ENCODE measurements at places on chromosomes 16 and 17. TPM values are rescaled to one million over a fixed set of nuclear protein-coding genes. Genes with fewer than 3 reads are reported as not detected.

Gene DOC2A
- 0.26 TPM for total RNA-seq

Gene SULT1A3
- total RNA-seq, result 2.1 TPM

Gene GGT6
- total RNA-seq, result not detected

Gene TCAP
- 0.26 TPM for total RNA-seq

Gene CHST5
- total RNA-seq, result not detected

- DNase-seq, result no peak
Observed at GRCh38 chr16:9366048-9366969, 274.9 kb downstream of the HAPSTR1 start.

- no peak for DNase-seq
Observed at GRCh38 chr17:38797158-38797490, 2.2 kb downstream of the PIP4K2B start.

DNA sequence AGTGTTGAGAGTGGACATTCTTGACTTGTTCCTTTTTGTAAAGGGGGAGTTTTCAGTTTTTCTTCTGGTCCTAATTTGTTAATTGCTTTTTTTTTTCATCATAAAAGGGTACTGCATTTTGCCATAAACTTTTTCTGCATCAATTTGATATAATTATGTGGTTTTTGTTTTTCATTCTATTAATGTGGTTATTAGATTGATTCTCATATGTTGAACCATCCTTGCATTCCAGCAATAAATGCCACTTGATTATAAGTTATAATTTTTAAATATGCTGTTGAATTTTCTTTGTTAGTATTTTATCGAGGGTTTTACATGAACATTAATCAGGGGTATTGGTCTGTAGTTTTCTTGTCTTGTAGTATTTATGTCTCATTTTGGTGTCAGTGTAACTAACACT lies 87.2 kb upstream of the SMIM36 start:
- no peak for DNase-seq

- DNase-seq, result no peak
Observed at GRCh38 chr16:48914070-48914469, 304.1 kb upstream of the N4BP1 start.

- DNase-seq, result no peak
Observed at GRCh38 chr17:32288615-32289014, 23.0 kb downstream of the RHBDL3 start.

DNA sequence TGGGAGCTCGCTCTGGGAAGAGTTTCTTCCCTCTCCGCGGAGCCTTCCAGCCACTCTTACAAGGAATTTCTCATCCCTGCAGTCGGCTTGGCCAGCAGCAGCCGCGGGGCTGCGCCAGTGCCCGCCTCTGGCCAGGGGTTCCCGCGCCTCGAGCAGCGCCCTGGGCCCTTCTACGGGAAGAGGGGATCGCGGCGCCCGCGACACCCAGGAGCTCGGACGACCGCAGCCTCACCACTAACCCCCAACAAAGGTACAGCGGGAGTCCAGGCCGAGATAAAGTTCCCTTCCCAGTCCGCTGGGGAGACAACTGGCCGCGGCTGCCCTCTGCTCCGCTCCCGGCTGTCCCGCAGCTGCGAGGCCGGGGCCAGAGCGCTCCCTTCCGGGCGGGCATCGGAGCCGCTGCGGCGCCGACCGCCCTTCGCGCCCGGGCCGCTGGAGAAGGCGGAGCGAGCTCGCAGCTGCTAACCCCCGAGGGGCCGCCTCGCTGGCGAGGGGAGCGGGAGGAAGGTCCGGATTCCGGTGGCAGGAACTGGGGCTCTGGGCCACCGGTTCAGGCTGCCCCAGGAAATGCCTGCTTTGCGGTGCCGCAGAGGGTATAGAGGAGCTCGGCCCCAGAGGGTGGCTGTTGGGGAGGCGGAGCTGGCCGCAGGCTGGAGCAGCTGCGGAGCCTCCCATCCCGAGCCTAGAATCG lies 3.6 kb upstream of the HS3ST3B1 start:
- DNase-seq, result peak; percentile 64

- no peak for DNase-seq
Observed at GRCh38 chr17:12584727-12585126, 81.0 kb upstream of the MYOCD start.

GRCh38 chr16:26382586-26382985 lies 684.1 kb upstream of the C16orf82 start:
- no peak for DNase-seq

GRCh38 chr17:17398943-17399926 lies 77.6 kb upstream of the MED9 start:
- no peak for DNase-seq

DNA sequence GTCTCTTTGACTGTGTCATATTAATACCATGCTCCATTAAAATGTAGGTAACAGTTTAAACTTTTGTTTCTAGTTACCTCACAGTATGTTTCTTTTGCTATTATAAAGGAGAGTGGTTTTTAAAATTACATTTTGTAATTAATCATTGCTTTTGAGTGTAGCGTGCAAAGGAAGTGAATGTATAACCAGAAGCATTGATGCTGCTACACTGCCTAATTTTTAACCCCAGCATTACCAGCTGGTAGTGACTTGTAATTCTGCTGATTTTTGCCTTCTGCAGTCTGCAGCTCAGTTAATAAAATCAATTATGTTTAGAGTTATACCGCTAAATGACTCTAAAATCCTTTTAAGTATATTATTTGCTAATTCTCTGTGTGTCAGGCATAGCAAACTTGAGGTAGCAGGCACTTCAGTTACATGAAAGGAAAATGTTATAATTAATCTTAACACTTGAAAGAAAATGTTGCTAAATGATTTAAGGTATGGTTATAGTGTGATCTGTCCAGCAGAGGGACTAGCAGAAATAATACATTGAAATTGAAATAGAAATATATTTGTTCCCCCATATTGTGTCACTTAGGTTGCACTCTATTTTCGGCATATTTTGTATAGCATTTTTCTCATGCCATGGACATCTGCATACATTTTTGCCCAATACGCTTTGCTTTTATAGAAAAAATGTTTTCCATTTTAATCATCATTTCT lies 388.5 kb downstream of the CNTNAP4 start:
- peak; percentile 2 for DNase-seq

DNA sequence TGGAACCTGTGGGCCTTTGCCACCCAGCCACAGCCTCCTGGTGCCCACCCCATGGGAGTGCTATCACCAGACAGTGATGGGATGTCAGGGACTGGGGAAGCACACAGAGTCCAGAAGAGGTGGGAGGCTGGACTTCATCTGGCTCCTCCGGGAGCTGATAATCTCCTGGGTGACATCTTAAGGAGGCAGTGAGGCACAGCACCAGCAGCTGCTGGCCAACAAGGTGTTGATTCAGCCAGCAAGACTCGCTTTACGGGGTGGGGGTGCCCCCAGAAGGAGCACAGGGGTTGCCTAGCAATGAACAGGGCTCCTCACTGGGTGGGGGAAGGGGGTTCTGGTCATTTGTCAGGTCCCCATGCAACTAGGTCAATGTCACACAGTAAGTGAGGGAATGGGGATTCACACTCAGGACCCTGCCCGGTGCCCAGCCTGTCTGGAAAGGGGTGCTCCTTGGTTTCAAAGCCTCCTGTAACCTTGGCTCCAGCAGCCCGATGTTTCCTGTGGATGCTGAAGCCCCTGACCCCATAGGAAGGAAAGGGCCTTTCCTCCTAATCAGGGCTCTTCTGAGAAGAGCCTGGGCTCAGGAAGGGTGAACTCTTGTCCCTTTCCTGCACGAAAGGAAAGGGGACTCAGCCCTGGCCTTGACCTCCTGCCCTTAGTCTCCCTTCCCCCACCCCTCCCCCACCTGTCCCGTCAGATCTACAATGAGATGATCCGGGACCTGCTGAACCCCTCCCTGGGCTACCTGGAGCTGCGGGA lies 17.7 kb downstream of the KIF19 start:
- DNase-seq, result no peak

- DNase-seq, result no peak
Observed at GRCh38 chr17:53950858-53951250, 128.1 kb downstream of the KIF2B start.

GRCh38 chr16:442976-443375 lies 17.5 kb downstream of the RAB11FIP3 start:
- DNase-seq, result no peak

DNA sequence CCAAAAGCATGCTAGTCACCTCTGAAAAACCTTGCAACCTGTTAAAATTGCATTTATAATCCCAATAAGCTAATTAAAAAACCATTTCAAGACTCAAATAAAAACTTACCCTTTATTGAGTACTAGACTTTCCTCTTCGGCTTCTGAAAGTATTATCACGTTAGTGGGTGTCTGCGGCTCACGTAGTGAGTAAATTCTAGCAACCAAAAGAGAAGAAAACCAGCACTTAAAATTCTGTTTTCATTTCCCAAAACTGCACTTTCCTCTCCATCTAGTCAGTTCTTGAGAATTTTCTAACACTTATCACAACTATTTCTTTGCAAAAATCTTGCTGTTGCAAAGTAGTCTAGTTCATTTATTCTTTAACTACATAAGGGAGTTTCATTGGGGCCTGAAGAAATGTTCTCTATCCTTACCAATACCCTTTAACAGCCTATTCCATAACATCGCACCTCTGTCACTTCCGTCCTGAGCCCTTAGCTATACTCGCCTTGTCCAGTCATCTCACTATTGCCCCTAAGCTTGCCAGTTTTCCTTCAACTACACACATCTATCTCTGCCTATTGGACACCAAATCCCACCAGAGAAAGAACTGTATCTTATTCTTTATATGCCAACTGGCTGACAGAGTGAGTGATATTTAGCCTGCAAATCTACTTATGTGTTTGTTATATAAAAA lies 8.7 kb downstream of the NUP88 start:
- no peak for DNase-seq

DNA sequence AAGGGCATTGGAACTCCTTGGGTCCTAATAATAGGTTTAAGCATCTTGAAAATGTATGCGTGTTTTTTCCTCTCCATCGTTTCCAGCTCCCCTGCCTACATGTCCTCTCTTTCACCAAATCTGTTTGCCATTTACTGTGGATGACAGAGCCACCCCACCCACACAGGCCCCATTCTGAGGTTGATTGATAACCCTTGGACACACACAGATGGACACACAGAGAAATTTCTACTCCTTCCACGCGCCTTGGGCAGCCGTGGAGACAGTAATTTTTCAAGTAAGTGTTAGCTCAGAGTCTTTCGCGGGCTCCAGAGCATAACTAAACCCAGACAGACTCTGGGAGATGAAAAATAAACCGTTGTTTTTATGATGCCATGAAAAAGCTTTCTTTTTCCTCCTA lies 103.3 kb upstream of the NLRP1 start:
- DNase-seq, result no peak

GRCh38 chr16:2194166-2194834 lies 2.1 kb downstream of the CASKIN1 start:
- DNase-seq, result peak; percentile 42

GRCh38 chr17:56756536-56756935 lies 77.2 kb downstream of the C17orf67 start:
- DNase-seq, result peak; percentile 81

DNA sequence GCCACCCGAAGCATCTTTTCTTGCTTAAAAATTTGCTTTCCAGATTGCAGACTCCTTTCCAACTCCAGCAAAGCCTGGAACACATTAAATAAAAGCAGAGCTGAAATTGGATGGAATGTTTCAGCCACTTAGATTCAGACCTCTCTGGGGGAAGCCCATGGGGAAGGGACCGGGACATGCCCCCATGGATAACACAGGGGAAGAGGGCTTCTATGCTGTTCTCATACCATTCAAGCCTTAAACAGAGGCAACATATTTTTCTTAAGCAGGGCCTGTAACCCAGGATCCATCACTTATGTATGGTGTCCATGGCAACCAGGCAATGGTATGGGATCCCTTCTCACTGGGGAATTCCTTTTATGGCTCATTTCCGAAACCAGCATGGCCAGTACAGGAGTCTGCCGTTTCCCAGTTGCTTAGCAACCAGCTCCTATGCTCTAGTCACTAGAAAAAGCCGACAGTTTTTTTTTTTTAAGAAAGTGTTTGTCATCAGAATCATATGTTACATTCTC lies 62.0 kb upstream of the MARCHF10 start:
- DNase-seq, result peak; percentile 55

Data from fibroblast of lung (primary cell).